ENCODE measurements at places on chromosomes 7 and 10.

DNA sequence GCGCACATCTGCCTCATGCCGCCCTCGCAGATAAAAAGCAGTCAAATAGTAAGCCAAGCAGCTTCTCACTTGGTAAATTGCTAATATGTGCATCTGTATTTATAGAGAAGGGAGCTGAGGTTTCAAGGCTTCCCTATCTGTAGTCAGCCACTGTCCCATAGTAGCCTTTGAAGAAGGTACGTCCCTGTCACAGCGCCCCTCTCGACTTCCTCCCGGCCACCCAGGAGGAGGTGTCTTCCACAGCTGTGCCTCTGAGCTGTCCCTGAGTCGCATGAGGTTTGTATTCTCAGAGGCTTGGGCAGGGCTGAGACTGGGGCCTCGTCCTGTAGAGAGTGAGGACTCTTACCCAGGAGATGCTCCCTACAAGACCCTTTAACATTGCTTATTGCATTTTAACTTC lies 49.0 kb downstream of the SPOCK2 start:
- DNase-seq, result no peak

GRCh38 chr7:29881724-29882123 lies 75.4 kb downstream of the WIPF3 start:
- DNase-seq, result no peak

DNA sequence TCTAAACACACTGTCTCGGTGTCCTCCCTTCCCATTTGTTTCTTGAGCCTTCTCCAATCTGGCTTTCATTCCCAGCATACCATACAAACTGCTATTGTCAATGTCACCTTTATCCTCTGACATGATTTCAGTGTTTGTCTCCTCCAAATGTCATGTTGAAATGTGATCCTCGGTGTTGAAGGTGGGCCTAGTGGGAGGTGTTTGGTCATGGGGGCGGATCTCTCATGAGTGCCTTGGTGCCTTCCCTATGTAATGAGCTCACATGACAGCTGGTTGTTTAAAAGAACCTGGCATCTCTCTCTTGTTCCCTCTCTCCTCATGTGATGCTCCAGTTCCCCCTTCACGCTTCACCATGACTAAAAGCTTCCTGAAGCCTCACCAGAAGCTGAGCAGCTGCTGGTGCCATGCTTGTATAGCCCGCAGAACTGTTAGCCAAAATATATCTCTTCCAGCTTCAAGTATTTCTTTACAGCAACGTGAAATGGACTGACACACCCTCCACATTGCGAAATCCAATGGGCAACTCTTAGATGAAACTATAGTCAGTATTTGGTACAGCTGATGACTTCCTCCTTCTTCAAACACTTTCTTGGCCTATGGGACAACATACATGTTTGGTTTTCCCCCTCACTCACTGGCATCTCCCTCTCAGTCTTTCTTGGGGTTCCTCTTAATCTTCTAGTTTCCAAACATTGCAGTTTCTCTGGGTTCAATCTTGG lies 27.8 kb downstream of the RNLS start:
- no peak for DNase-seq

- DNase-seq, result no peak
These were observed 168.9 kb upstream of the TMEM72 start for GRCh38 chr10:44742248-44742647.

DNA sequence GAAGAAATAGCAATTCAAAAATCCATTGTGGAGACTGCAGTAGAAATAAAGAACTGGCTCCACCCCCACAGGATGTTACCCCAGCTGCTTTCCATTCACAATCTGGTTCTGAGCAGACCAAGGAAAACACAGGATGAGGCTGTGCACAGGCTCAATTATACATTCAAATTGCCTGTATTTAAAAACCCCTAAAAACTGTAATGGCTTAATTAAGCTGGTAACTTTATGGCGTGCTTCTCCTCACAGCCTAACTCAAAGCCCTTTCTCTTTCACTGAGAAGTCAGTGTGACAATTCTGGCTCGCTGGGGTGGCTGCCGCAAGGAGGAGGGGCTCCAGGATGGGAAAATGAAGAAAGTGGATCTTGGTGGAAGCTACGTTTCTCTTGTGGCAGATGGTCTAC lies 1191.1 kb downstream of the SORCS1 start:
- no peak for DNase-seq

DNA sequence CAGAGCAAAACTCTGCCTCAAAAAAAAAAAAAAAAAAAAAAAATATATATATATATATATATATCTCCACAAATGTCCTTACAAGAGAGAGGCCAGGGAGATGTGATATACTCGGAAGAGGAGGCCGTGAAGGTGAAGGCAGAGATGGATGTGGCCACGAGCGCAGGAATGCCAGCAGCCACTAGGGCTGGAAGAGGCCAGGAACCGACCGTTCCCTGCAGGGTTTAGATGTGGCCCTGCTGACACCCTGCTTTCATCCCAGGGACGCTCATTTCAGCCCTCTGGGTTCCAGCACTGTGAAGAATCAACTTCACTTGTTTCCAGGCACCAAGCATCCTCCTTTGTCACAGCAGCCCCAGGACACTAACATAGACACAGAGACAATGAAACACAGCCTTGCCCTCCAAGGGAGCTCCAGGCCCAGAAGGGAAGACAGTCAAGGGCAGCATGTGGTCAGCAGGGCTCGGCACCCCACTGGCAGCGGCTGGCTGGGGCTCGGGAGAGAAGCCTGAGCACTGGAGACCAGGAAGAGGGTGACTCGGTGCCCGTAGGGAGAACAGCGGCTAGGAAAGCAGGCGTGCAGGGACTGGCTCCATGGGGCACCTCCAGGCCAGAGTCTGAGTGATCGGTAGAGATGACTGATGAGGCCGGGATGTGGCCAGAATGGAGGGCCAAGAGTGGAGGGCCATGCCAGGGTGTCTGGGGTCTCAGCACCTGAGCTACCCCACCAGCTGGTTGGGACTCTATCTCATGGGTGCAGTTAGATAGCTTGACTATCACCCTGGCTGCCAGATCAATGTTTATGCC lies 7.6 kb downstream of the WDR86 start:
- DNase-seq, result no peak

- DNase-seq, result no peak
These were observed 764.4 kb downstream of the LRMDA start for GRCh38 chr10:76195654-76196390.

GRCh38 chr10:125940515-125940914 lies 44.2 kb downstream of the FANK1 start:
- no peak for DNase-seq

- no peak for DNase-seq
These were observed 43.1 kb downstream of the MINPP1 start for GRCh38 chr10:87547734-87548311.

DNA sequence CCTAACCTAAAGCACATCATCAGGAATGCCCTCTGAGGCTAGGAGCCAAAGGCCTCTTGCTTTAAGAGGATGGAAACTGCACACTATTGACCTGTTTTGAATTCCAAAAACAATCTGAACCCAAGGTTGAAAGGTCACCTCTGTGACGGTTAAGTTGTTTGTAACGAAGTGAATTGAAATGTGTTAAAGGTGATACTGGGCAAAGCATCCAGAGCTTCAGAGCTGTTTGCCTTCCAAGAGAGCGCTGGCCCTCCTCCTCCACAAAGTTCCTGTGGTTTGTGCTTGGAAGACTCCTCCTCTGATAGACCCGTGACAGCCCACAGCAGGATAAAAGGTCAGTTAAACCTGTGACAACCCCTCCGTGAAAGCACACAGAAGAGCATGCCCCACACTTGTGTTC lies 133.7 kb upstream of the CTTNBP2 start:
- no peak for DNase-seq

DNA sequence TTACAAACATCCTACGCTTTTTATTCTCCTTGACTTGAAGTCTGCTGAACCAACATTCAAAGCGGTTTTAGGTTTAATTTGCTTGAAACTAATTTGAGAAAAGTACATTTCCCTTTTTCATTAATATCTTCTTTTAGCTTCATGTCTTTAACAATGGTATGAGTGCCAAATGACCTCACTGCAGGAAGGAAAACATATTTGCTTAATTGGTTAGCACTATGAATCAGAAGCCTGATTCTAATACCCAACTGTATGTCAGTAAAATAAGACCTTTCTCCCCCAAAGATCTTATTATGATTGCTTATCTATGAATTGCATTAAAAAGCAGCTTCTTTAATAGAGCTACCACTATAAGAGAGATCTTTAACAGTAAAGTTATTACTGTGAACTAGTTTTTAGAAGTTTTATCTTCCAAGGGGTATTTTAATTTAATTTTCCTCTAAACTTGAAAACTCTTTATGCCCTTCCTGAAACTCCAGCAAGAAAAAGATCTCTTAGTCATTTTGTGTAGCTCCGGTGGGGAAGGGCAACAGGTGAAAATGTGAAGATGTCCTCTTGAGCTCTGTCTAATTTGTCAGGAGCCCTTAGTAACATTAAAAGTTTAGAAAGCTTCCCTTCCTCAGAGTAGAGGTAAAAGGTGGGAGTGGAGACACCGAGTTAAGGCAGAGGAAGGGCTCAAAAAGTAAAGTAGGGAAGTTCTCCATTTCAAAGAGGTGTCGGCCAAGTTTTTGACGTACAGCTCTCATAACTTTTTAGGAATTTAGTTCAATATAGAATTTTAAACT lies 6.1 kb downstream of the COL1A2 start:
- DNase-seq, result no peak

DNA sequence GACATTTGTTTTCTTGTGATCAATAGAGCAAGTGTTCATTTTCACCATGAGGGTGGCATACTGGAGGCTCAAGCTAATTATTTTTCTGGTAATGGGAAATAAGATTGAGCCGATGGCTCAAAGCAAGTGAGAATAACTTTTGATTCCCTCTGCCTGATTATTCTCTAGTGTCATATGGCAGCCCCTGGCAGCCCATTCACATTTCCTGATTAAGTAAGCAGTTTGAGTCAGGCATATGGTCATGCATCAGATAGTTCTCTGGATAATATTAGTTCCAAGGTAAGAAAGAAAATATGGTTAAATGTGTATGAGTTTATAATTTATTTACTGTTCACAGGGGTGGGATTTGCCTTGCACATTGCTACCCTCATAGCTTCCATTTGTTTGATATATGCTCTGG lies 109.2 kb downstream of the DYNC1I1 start:
- no peak for DNase-seq

- no peak for DNase-seq
These were observed 17.8 kb upstream of the CLDN4 start for GRCh38 chr7:73812996-73813395.

GRCh38 chr7:47461161-47461560 lies 120.8 kb downstream of the TNS3 start:
- DNase-seq, result no peak

GRCh38 chr7:121355574-121355973 lies 26.8 kb downstream of the WNT16 start:
- no peak for DNase-seq

- DNase-seq, result no peak
These were observed 4.4 kb downstream of the RASSF4 start for GRCh38 chr10:44963772-44964633.

- DNase-seq, result no peak
These were observed 110.4 kb downstream of the RAMP3 start for GRCh38 chr7:45268013-45268412.

- no peak for DNase-seq
These were observed 27.3 kb downstream of the NAPEPLD start for GRCh38 chr7:103121641-103122040.

GRCh38 chr7:28076423-28077200 lies 104.0 kb downstream of the JAZF1 start:
- DNase-seq, result no peak
